ENCODE measurements at places on chromosomes 3 and 15.

DNA sequence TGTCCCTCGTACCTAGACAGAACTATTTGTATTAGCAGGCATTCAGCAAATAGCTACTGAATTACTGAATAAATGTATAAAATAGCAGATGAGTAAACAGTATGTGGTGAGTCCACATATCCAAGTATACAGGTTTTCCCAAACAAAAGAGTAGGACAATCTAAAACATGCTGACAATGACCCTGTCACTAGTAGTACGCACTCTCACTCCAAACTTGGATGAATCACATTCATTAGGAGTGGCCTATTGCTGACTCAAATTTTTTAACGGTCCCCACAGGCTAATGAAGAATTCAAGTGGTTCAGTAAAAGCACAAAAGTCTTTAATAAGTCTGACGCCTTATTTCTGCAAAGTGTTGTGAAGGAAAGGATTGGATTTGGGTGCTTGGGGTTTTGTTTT lies 449.3 kb upstream of the THBS1 start:
- no peak for DNase-seq

DNA sequence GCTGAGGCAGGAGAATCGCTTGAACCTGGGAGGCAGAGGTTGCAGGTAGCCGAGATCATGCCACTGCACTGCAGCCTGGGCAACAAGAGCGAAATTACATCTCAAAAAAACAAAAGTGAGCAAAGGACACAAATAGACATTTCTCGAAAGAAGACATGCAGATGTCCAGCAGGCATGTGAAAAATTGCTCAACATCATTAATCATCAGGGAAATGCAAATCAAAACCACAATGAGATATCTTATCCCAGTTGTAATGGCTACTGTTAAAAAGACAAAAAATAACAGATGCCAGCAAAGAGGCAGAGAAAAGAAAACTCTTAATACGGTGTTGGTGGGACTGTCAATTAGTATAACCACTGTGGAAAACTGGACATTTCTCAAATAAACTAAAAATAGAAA lies 20.9 kb downstream of the ASB7 start:
- no peak for DNase-seq

- no peak for DNase-seq
These were observed 240.9 kb upstream of the EIF1B start for GRCh38 chr3:40068636-40069035.

DNA sequence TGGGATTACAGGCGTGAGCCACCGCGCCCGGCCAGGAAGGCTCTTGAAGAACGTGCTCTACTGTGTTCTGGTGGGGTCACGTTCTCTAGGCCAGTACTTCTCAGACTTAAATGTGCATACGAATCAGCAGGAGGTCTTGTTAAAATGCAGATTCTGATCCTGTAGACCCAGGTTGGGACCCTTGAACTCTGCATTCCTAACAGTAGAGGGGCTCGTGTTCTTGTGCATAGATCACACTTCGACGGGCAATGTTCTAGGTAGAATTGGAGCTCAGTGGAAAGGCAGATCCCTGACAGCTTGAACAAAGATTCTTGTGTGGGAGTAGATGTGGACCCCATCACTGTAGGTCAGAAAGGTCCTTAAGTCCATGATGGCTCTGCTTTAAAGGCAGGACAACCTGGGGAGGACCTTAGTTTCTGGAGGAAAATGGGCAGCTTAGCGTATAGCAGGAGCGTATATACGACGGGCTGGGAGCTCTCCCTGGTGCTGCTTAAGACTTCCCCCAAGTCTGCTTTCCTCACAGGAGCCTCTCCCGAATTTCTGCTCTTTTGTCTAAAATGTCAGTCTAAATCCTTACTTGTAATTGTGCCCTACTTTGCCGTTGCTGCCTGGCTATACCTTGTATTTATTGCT lies 16.9 kb upstream of the FAM81A start:
- no peak for DNase-seq

DNA sequence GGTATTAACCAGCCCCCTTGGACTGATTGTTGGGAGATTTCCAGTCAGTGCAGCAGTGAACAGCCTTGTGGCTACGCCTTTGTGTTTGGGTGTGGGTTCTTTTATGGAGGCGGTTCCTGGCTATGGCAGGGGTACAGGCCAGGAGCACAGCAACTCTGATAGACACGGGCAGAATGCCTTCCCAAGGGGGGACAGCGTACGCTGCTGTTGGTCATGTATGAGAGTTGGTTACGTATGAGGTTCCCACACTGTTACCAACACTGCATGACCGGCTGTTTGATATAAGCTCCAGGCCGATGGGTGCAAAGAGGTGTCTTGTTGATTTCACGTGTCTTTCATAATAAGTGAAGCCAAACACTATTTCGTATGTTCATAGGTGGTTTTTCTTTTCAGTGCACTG lies 187.8 kb downstream of the NSMCE3 start:
- no peak for DNase-seq

DNA sequence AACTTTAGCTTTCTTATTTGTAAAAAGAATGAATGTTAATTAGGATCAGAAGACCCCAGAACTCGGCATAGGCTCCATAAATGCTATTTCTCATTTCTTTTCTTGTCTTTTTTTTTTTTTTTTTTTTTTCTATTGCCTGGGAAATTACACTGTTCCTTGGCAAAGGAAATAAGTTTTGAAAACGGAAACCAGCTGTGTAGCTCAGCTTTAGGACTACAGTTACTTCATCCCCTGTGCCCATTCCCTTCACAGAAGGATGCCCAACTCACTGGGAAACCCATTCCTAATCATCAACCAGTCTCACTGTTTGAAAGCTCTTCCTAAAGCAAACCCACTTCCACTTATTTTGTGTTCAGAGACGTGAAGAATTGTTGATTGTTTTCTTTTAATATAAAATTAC lies 254.0 kb upstream of the IL12A start:
- DNase-seq, result no peak

DNA sequence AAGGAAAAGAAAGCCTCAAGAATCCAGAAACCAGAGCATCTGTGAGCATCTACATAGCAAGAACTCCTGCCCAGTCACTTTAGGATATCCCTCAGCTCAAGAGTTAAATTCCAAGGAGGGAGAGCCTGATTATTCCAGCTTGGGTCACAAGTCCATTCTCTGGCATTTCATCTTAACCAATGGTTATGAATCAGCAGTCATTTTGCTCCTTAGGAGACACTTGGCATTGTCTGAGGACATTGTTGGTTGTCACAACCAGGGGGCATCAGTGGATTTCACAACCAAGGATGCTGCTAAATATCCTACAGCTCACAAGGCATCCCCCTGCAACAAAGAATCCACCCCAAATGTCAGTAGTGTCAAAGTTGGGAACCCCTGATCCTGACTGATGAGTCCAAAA lies 51.0 kb upstream of the LMCD1 start:
- no peak for DNase-seq

- no peak for DNase-seq
These were observed 6.1 kb downstream of the PTX3 start for GRCh38 chr3:157442729-157443128.

DNA sequence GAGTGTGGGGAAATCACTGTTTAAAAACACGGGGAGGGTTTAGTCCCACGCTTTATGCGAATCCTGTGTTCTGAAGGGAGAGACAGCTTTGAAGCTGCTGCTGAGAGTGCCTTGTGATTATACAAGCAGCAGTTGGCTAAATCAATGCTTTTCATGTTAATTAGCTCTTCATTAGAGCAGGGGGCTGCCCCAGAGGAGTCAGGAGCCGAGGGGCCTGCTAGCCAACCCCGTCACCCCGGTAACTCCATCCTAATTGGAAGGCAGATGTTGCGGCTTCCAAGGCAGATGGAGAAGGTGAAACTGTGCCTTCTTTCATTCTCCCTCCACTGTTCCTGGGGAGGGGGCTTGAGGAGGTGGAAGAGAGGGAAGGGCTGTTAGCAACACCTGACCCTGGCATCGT lies 92.4 kb upstream of the ANKRD34C start:
- DNase-seq, result peak; percentile 92

GRCh38 chr15:86087808-86088207 lies 8.1 kb downstream of the AGBL1 start:
- no peak for DNase-seq

GRCh38 chr15:69060041-69060481 lies 45.6 kb downstream of the NOX5 start:
- DNase-seq, result no peak

DNA sequence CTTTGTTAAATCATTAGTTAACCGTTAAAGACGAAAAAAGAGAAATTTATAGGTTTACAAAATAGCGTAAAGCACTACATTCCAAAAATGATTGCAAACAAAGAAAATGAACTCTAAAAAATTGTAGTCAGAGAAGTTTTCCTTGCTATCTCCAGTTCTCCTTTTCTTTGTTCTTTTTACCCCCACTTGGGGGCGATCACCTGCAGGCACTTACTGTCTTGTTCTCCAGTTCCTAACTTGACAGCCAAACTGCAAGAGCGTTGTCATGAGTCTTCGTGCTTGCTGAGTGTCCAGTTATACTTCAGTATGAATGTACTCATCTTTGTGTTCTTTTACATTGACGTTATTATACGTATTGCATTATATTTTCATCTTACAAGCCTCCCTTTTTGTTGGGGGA lies 54.5 kb downstream of the CHD2 start:
- DNase-seq, result no peak

DNA sequence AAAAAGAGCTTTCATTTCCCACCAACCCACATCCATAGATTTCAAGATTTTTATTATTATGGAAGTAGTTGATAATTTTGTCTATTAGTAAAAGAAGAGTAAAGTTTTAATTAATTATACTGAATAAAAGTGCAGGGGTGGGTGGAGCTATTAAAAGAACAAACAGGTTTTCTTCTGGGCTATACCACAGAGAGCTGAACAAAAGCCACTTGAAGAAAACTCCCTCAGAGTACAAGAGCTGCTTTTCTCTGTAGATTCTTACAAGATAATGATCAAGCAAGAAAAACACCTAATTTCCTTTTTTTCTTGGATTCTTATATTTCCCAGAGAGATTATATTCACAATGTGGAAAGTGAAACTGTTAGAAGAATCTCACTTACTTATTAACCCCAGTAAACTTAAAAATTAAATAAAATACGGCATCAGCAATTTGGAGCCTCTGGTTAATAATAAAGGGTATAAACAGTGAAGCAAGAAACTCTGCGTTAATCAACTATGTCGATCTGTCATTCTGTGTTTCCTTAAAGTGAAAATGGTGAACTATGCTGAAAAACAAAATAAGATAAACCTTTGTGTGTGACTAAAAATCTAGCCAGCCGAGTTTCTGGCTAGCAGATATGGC lies 84.9 kb downstream of the THBS1 start:
- no peak for DNase-seq

- DNase-seq, result no peak
These were observed 118.6 kb downstream of the SMAD6 start for GRCh38 chr15:66820481-66821176.

- DNase-seq, result no peak
These were observed 46.9 kb upstream of the FLNB start for GRCh38 chr3:57961177-57961827.

DNA sequence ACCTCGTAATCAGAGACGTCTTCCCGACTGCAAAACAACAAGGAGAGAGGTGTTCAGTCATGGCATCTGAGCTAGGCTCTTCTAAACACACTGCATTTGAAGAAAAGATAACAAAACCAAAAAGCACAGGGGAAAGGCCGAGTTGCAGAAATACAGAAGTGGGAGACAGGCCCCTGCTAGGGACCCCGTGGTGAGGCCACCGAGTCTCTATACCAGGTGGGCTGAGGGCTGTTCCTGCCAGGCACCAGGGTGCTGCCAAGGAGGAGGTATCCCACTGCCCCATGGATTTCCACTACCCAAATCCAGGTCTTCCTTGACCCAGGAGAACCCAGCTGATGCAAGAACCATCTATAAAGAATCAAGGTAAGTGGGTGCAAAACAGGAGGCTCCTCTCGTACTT lies 31.1 kb downstream of the RAB6B start:
- no peak for DNase-seq

DNA sequence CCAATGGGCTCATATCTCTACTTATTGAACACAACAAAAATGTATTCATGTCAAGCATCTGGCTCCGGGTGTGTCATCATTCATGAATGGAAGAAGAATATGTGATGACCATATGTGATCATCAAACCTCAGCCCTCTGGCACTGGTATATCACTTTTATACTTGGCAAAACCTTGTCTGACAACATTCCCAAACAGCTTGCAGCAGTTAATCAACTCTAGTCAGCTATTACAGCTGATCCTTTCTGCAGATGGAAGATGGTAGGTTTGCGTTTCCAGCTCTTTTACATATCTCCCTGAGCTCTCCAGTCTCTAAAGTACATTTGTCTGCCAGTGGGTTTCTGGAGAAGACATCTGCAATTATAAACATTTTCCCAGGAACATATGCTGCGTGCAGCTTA lies 6.6 kb downstream of the PLSCR5 start:
- DNase-seq, result no peak

DNA sequence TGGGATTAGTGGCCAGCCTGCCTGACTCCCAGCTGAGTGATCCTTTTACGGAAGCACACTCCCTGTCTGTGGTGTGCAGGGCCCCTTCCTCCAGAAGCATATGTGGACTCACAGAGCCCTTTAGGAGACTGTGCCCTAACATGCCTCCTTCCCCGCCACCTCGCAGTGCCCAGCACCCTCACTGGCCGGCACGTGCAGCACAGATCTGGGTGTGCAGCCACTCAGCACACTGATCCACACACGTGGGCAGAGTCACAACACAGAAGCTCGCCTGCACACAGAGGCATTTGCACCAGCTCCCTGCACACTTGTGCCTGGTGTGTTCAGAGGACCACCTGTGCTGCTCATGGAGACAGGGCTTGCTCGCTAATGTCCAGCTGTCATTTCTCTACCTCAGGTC lies 23.6 kb upstream of the CSPG4 start:
- no peak for DNase-seq

DNA sequence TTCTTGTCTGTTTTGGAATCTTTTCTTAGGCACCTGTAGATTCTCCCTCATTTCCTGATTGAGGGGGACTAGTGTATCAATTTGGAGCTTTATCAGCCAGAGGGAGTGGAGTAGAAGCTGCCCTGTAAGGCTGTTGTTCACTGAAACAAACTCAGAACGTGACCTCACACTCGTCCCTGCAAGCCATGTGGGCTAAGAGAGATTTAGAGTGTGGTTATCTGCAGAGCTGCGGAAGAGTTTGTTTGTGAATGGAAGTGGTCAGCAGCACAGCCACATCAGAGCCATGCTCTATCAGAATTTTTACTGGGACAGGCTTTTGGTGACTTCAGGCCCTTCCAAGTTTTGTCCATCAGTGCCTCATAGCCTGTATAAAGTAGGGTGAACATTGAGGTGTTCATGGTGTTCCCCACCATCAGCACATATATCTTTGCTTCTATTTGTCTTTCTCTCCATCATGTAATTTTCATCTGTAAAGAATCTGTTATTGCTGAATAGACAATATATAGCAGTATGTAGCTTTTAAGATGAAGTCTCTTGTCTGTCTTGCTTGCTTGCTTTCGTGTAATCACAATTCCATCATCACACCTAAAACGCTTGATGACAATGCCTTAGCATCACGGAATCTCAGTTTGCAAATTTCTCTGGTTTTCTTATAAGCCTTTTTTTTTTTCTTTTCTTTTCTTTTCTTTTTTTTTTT lies 37.0 kb downstream of the LARS2 start:
- no peak for DNase-seq

Data from NCI-H2171 (cell line).